ENCODE measurements at places on chromosomes 2 and 18.

DNA sequence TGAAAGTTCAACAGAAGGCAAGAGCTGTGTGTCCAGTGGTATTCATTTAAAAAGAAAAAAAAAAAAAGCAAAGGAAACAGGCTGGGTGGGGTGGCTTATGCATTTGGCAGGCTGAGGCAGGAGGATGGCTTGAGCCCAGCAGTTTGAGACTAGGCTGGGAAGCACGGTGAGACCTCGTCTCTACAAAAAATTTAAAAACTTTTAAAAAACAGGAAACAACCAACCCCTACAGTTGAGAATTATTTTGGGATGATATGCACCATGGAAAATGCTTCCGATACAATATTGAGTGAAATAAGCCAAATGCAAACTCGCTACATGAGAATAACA is 31.2 kb downstream of the PTPN18 start:
- ATAC-seq, result no peak

- ATAC-seq, result no peak
These were observed 10.5 kb upstream of the DPP4 start for GRCh38 chr2:162084536-162084935.

GRCh38 chr2:55425431-55425831 is 5.8 kb upstream of the CCDC88A start:
- ATAC-seq, result no peak

- no peak for ATAC-seq
These were observed 412 bp downstream of the GPD2 start for GRCh38 chr2:156436497-156437085.

DNA sequence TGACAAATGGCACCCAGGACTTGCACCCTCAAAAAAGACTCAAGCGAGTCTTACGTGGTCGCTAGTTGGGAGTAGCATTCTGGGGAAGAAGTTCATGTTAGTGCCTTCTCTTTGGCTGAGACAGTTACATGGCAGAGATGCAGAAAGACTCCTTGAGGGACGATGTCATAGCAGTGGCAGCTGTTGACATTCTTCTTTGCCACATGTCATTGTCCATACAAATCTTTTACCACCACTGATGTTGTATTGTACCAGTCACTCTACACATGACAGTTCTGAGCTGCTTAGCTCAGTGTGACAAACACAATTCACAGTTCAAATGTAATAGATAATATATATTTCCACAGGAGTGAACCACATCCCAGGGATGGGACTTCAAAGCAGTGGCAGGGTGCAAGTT is 197.1 kb downstream of the TCF4 start:
- ATAC-seq, result no peak

GRCh38 chr2:203361495-203361894 is 33.3 kb downstream of the ABI2 start:
- ATAC-seq, result no peak

DNA sequence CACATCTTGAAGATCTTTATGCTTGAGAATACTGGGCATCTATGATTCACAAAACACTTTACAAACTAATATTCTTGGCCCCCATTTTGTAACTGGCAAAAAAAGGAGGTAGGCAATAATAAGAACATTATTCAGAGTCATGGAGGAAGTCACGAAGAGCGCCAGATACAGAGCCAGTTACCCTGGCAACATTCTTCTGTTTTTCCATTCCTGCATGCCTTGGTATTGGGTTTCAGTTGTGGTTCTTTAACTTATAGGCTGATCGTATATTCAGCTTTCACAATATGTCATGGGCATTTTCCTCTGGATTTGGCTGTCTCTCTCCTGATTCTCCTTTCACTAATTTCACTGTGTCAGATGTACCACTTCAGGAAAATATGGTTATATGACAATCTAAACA is 234.7 kb downstream of the HRH4 start:
- ATAC-seq, result no peak

- no peak for ATAC-seq
These were observed 435 bp downstream of the IFT172 start for GRCh38 chr2:27489118-27489497.

GRCh38 chr2:20483194-20483895 is 36.5 kb downstream of the RHOB start:
- ATAC-seq, result no peak

DNA sequence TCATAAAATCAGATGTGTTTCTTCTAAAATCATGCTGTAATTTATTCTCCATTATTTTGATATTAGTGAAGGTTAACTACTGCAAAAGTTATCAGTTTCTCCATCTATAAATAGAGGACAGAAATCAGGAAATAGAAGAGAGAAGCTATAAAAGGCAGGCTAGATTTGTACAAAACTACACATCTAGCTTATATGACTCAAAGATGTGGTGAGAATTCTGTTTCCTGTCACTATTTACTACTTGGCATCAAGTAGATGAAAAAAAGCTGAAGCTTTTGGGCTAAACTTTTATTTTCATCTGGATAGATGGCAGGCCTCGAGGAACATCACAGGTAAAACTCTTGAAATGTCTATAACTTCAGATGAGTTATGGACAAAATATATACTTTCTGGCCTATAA is 49.8 kb upstream of the NAB1 start:
- ATAC-seq, result no peak

DNA sequence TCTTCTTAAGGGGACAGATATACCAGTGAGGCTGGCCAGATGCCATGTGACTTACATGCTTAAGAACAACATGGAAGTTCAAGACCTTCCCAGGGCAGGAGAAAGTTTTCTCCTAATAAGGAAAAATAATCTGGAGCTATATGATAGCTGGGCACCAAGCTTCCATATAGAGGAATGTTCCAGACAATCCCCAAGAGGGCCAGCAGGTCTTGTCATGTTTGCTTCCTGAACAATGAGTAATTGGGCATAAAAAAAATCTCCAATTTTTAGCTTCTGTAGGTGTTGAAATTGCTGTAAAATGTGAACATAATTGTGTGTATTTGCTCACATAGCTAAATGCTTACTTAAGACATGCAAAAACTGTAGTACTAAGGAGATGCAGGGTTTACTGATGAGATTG is 809.5 kb upstream of the PIK3C3 start:
- no peak for ATAC-seq
